ENCODE measurements at places on chromosomes 1 and 21.
A peak's percentile ranks its signal among the peaks of the same experiment; 100 is the strongest.

DNA sequence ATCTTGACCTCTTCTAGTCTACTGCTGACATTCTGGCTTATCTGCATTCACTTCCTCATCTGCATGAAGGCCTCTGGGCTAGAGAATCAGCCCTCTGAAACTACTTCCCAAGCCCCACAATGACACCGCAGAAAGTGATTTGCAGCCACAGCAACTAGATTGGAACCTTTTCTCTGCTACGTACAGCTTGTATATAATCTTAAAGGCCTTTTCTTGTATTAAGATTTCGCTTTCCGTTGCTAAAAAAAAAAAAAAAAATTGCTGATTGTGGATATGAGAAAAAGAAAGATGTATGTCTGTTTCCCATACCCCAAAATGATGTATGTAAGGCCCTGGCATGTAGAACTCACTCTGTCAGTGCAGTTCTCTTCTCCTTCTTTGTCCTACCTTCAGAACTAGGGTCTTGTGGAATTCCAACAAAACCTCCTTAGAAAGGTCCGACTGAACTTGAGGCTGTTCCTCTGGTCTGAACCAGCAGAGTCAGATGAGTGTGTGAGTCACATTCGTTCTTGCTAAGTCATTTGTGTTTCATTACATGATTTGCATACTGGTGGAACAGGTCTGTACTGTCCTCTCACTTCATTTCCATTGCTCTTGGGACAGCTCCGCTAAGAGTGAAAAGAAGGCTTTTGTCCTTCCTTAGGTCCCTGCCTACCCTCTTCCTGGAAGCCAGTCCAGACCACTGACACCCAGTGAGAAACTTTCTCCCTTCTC, 62.7 kb downstream of the PLPP3 start:
- DNase-seq = no peak

DNA sequence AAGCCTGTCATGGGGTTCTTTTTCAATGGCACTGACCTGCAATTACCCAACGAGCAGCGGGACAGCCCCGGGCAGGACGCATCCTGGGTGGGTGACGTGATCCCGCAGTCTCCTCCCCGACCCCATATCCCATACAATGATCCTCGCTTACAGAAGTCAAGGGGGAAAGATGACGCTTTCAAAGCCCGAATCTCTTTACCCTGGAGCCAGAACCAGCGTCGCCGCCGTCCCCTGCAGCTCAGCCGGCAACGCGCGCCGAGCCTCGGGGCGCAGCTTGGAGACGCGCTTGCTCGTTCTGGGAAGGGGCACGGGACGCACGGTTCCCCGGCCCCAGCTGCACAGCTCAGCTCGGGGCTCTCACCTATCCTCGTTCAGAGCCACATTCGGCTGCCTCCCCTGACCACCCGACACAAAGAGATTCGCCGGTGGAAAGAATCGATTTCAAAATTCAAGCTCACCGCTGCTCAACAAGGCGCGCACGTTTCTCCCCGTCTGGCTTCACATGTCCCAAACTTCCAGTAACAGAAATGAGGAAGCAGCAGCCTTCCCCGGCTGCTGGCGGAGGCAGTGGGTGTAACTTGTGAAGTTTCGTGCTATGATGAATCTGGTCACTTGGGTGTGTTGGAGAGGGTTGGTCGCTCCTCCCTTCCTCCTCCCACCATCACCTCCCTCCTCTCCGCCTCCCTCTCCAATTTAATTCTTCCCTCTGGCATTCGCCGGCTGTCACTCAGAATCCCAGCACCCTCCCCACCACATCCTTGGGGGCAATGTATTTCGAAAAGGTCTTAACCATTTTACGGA, at the start of gene TIAM1:
Gene TIAM1, minus strand, starts transcription at position 582 of the 801 bp plus-strand sequence. CDS start 77,289 bp downstream, outside the sequence.
- peak; percentile 73 for DNase-seq

- no peak for DNase-seq
These were observed 81.1 kb upstream of the FGGY start for GRCh38 chr1:59215766-59216291.

DNA sequence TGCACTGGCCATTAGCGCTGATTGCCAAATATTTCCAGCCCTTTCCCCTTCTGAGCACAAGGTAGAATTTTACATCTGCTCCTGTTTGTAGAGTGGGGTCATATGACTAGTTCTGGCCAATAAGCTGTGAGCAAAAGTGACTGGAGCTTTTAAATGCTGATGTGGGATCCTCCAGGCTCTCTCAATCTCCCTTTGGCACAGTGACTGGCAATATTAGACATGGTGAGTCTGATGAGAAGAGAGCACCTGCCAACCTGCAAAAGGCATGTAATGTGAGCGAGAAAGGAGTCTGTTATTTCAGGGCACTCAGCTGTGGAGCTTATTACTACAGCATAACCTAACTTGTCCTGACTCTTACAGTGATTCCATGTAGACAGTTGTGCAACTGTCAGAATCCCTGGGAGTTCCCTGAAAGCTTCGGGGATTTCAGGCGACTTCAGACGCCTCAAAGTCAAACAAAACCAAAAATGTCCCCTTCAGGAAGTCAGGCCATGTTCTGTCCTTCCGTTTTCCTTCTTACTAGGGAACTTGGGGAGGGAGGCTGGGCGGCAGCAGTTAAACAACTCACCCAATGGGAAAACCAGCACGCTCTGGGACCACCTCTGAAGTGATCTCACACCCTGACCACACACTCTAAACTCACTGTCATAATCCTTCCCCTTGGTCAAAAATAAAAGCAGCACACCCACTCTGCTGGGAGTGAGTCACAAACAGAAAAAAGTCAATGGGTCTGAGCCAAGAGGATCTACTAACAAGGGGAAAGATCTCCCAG, 3.6 kb upstream of the RASSF5 start:
- peak; percentile 76 for DNase-seq

GRCh38 chr1:56202186-56202585, 377.2 kb downstream of the PLPP3 start:
- no peak for DNase-seq

GRCh38 chr1:206036663-206037455, 13.2 kb upstream of the CTSE start:
- no peak for DNase-seq

All from activated CD8-positive, alpha-beta memory T cell treated with anti-CD3 and anti-CD28 coated beads for 24 hours (primary cell).